ENCODE measurements at places on chromosomes 12 and 14.

- DNase-seq, result no peak
These were observed 337.7 kb downstream of the C12orf75 start for GRCh38 chr12:105667973-105668743.

GRCh38 chr12:124557518-124558223 is 9.7 kb downstream of the NCOR2 start:
- DNase-seq, result no peak

DNA sequence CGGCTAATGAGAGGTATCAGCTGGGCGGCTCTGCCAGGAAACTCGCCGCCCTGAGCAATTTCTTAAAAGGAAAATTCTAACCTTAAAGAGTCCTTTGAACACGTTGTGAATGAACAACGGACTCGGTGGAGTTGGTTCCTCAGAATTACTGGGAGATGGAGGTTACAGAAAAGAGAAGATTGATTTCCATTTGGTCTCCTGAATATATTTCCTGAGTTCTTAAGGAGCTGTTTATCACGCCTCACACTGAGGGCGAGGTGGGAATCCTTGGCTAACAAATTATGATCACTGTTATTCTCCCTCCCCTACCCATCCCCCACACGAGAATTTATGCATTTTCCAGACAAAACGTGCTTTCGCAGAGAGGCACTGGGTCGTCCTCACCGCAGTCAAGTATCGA is 194.5 kb upstream of the C14orf180 start:
- no peak for DNase-seq

DNA sequence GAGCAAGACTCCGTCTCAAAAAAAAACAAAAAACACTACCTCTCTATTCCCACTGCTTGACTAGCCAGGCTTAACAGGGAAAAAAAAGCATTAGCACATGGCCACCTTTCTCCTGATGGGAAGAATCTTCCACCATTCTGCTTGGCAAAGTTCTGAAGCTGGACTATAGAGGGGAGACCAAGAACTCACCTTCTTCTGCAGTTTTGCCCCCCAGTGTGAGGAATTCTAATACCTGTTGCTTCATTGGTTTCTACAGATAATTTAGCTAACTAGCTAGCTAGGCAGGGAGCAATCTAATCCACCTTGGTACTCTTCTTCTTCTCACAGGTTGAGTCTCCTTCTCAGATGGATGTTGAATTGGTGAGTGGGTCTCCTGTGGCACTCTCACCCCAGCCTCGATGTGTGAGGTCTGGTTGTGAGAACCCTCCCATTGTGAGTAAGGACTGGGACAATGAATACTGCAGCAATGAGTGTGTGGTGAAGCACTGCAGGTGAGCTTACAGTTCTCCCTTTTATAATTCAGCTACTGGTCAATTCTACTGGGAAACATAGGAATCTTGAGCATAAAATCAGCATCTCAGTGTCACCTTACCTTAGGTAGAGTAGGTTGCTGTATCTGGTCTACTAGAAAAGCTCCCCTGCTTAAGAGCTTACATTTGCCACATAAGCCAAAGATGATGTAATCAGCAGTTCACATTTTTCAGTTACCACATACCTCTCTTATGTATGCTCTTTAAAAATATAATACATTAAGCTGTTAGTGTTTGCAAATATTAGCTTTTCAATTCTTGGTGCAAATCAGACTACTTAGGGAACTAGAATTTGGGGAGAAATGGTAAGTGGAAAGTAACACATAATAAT is 16.0 kb downstream of the METTL3 start:
- DNase-seq, result no peak

DNA sequence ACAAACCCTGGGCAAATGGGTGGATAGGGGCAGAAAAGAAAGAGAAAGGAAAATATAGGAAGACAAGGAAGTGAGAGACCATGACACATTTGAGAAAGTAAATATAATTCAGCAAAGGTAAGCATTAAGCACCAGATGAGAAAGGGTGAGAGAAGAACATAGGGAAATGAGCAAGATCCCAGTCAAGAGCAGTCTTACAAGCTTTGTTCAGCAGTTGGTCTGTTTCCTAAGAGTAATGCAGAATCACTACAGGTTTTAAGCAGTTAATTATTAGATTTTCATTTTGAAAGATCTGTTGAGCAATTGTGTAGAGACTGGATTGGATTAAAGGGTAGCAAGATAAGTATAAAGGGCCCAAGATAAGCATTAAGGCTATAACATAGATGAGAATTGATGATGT is 146.3 kb downstream of the PLCZ1 start:
- no peak for DNase-seq

DNA sequence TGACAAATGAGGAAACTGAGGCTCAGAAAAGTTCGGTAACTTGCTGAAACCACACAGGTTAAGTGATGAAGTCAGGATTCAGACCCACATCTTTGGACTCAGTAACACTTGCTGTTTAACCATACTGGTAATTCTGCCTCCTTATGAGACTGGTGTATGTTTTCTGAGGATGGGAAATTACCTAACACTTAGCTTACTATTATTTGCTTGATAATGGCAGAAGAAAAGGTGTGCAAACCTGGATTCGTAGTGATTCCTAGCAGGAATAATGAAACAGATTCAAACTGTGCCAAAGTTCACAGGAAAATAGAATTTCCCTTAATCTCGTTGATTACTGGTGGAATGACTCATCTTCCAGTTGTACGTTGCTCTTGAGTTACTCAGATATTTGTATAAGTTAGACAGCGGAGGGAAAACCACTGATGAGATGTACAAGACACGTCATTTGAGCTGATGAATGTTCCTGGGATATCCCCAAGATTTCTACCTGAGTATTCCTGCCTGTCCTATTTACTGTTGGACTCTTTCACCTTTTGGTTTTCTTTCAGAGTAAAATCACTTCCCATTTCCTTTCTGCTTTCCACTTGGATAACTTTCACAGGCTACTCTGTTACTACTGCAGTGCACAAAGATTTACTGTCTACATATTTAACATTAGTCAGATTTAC is 37.5 kb downstream of the PRORP start:
- no peak for DNase-seq

GRCh38 chr14:33484264-33484663 is 466.6 kb downstream of the EGLN3 start:
- no peak for DNase-seq

DNA sequence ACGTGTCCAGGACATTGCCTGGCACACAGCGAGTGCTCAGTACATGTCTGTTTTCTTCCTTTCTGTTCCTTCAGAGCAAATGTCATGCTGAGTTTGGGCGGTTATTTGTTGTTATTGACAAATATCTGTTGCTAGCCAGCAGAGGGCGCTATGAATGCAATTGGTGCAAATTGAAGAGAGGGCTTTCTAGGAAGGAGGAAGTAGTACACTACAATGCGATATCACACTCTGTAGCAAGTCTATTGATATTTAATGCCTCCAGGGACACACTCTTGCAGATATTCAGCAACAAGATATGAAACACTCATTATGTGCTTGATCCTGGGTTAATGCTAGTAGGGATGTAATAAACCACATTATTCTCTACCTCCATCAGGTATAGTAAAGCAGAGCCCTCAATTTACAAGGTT is 267.3 kb upstream of the SRRM4 start:
- peak; percentile 14 for DNase-seq

DNA sequence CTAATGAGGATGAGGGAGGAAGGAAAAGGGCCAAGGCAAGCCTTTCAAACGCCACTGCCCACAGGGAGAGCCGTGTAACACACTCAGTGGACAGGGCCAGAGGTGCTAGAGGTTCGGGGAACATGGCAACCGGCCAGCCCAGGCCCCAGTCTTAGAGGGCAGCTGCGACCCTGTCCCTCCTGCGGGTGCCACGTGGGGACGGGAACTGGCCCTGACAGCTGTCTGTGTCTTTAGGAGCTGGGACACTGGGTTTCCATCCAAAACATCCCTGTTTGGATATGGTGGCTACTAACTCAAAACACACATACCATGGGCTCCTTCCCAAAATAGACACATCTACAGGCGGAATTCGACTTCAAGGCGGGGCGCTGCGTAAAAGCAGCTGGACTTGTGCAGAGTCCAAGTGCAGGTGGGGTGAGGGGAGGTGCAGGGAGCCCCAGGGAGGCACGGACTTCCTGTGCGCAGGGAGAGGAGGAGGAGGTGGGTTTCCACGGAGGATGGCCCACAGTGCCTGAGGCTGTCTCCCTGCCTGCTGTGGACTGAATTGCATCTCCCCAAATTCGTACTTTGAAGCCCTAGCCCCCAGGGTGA is 184.7 kb downstream of the PIWIL1 start:
- DNase-seq, result no peak

DNA sequence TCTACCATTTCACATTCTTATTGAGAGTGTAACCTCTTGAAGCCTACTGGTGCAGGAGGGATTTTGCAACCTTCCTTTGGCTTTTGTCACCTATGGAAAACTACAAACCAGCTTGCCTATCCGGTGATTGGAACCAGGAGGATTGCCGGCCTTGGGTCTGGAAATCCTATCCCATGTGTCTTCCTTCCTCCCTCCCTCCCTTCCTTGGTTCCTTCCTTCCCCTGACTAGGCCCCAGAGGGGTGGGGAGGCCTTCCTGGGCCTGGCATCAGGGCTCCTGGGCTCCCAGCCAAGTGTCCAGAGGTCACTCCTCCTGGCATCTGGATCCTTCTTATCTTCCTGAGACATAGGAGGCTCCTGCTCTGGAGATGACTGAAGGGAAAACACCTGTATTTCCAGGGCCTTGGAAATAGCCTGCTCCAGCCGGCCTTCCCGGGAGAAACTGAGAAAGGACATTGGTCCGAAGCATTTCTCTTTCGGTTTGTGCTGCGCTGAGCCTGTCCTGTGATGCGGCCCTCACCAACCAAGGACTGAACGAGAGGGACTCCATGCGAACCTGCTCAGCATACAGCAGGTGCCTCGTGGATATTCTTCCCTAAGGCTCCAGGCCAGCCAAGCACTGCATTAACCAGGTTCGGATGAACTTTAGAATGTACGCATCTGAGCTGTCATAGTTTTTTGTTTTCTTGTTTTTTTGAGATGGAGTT is 43.4 kb downstream of the PSMA6 start:
- DNase-seq, result no peak

DNA sequence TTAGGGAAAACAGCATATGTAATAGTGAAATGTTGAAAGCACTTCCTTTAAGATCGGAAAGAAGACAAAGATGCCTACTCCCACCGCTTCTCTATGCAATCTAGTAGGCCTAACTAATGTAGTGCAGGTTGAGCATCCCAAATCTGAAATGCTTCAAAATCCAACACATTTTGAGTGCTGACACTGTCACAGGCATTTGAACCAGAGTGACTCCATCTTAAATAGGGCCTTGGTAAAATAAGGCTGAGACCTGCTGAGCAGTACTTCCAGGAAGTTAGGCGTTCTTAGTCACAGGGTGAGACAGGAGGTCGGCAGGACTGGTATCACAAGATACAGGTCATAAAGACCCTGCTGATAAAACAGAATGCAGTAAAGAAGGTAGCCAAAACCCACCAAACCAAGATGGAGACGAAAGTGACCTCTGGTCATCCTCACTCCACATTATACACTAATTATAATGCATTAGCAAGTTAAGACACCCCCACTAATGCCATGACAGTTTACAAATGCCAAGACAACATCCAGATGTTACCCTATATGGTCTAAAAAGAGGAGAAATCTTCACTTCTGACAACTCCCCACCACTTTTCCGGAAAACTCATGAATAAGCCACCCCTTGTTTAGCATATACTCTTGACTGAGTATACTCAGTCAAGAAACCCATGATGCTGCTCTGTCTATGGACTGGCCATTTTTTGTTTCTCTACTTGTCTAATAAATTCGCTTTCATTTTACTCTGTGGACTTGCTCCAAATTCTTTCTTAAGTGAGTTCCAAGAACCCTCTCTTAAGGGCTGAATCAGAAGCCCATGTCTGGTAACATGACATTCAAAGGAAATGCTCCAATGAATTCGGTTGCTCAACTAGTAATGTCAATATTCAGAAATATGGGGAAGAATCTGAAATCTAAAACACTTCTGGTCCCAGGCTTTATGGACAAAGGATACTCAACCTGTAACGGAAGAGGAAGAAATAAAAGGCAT is 47.1 kb upstream of the MTERF2 start:
- DNase-seq, result no peak

DNA sequence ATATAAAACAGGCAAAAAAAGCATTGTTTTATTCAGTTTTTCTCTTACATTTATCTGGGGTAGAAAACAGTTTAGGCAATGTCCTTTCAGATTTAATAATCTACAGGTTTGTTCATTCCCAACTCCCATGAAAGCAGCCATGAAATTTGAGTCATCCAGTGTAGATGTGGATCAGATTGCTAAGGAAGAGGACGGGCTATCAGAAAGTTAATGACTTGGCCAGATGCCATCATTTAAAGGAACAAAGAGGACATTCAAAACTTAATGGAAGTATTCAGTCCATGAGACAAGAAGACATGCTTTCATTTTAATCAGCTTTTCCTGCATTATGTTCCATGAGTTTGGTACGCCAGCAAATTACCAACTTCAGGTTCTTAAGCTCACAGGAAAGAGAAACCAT is 31.1 kb upstream of the POC1B start:
- no peak for DNase-seq

GRCh38 chr14:96265383-96266095 is 9.5 kb downstream of the BDKRB1 start:
- DNase-seq, result peak; percentile 59

- DNase-seq, result no peak
These were observed 26.4 kb downstream of the SIX1 start for GRCh38 chr14:60622917-60623257.

- DNase-seq, result peak; percentile 87
These were observed 4.1 kb downstream of the PLXNC1 start for GRCh38 chr12:94152292-94153078.

DNA sequence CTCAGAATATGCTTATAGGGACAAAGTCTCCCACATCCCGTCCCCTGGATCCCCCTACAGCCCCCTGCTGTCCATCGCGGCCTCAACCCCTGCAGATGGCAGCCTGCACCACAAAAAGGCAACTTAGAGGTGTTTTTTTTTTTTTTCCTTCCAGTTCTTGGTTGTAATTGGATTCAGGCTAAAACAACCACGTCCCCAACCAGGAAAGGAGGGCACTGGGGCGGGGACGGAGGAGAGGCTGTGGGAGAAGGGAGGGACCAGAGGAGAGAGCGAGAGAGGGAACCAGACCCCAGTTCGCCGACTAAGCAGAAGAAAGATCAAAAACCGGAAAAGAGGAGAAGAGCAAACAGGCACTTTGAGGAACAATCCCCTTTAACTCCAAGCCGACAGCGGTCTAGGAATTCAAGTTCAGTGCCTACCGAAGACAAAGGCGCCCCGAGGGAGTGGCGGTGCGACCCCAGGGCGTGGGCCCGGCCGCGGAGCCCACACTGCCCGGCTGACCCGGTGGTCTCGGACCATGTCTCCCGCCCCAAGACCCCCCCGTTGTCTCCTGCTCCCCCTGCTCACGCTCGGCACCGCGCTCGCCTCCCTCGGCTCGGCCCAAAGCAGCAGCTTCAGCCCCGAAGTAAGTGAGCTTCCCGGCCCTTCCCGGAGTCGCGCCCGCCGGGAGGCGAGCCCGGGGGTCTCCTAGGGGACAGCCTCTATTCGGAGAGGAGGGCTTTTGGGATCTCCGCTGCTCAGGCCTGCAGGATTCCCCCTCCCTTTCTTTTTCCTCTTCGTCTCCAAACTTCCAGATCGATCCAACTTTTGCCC is at the start of gene MMP14:
Gene MMP14, plus strand, starts transcription at position 285 of the 813 bp plus-strand sequence. Its CDS starts 233 bp downstream, at position 518.
- no peak for DNase-seq

All from NCI-H187 treated with DMSO at 0.1 percent for 48 hours (cell line).